ENCODE measurements at places on chromosomes 7 and 10. TPM values are rescaled to one million over a fixed set of nuclear protein-coding genes. Genes with fewer than 3 reads are reported as not detected.

GRCh38 chr10:117782276-117782675 lies 239.7 kb downstream of the EMX2 start:
- no peak for DNase-seq

GRCh38 chr7:90446137-90446899 lies 23.1 kb upstream of the PTTG1IP2 start:
- DNase-seq: no peak

GRCh38 chr7:70797109-70797514 lies 334.8 kb upstream of the GALNT17 start:
- no peak for DNase-seq

DNA sequence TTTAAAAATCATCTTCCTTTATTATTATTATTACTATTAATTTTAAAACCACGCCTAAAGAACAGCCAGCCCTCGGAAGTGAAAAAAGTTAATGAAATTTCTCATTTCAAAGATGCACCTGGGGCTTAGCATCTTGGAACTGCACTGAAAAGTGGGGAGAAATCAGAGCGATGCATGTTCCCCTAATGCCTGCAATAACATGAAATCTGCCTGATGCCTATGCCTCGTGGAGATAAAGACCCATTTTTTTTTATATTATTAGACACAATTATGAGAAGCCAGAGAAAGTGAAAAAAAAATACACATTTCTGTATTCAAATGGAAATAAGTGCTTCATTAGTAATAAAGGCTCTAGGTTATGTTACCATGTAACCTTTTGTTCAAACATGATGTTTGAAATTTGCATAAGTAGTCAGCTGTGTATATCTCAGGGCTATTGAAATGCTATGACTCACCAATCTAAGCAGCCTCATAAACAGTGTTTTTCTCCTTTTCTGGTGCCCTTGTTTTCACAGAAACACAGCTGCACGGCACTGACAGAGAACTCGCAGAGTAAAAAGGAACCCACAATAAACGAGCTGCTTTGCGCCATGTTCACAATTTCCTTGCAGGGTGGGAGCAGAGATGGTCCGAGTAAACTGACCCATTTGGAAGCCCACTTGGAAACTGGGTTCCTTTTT lies 175.8 kb upstream of the PRKCQ start:
- DNase-seq: no peak

DNA sequence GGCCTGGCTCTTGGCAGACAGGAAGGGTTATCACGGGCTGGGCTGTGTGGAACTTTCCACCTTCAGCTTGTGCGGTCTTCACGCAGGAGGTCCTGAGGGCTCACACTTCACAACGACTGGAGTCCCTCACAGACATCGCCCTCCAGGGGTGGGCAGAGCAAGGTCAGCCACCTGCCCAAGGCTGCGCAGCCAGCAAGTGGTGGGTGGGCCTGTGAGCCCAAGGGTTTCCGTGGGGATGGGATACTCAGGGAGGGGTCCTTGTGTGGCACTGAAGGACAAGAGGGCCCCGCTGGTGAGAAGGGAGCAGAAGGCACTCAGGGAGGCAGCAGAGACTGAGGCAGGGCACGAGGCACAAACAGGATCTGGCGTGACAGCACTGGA lies 22.0 kb downstream of the PDIA4 start:
- peak; percentile 47 for DNase-seq

GRCh38 chr10:6120691-6121090 lies 31.9 kb downstream of the RBM17 start:
- DNase-seq: no peak

GRCh38 chr10:24382045-24382444 lies 173.1 kb downstream of the KIAA1217 start:
- no peak for DNase-seq

DNA sequence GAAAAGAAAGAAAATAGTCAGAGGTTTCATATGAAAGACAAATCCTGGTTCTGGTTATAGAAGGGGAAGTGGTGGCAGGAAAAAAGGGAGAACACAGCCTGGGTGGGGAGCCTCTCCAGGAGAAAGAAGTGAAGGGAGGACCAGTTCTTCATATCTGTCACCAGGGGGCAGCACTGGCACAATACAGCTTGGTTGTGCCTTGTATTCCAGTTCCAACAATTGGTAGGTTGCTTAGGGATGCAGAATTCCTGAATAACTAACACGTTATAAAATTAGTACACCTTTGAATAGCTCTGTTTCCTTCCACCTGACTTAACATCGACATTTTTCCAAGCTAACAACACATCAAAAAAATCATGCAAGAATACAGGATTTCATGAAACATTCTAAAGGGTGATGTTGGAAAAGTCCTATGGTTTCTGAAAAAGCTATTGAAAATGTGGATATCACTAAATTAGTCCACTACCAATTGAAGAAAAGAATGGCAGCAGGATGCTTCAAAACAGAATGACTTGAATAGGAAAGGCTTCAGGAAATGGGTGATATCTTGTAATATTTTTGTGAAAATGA lies 52.9 kb downstream of the CYP26A1 start:
- DNase-seq: no peak

GRCh38 chr7:113440173-113440572 lies 321.8 kb upstream of the SMIM30 start:
- DNase-seq: no peak

DNA sequence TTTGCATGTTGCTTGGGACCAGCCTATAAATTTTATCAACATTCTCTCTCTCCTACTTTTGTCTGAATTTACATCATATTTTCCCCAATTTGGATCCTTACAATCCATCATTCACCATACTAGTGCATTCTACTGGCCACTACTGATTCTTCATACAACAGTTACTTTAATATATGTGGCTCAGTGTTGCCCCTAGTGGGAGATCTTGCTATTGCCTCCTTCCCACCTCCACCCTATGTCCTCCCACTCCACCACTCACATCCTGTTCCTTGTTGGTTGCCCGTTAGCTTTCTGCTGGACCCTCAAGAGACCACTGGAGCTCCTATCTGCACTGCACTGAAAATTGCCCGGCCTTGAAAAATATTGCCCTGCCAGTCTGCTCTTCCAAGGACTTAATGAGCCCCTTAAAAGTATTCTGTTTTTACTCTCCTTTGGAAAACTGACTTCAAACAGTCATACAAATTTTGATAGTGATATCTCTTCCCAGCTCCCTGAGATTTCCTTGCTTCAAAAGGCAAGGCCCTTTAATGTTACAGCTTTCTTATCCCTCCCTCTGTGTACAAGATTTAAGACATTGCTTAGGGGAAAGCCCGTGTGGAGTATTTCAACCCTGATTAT lies 243.2 kb upstream of the TMEM229A start:
- peak; percentile 68 for DNase-seq

DNA sequence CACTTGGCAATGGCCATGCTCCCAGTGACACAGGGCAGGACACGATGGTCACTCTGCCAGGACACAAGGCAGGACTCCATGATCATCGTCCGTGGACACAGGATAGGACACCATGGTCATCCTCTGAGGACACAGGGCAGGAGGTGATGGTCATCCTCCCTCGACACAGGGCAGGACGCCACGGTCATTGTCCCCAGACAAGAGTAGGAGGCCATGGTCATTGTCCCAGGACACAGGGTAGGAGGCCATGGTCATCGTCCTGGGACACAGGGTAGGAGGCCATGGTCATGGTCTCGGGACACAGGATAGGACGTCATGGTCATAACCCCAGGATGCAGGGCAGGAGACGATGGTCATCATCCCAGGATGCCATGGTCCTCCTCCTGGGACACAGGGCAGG lies 289.2 kb downstream of the TCERG1L start:
- DNase-seq: no peak

- DNase-seq: no peak
Measured at GRCh38 chr7:2800220-2800930, 43.7 kb downstream of the GNA12 start.

GRCh38 chr10:131450216-131450765 lies 138.8 kb upstream of the TCERG1L start:
- no peak for DNase-seq

DNA sequence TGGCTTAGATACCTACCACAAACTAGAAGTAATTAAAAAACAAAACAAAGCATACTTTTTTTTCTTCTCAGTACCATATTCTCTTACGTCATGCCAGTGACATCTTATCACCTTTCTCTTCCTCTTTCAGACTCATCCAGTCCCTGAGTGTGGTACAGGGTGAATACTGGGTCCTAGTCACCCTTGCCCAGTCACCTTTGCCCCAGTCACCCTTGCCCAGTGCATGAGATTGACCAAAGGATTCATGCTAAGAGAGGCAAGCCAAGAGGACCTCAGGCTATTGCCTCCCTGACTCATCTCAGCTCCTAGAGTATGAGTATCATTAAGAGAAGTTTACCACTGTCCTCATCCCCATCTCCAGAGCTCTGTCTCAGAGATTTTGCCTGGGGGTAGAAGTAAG lies 10.0 kb upstream of the TSPAN12 start:
- no peak for DNase-seq

- peak; percentile 23 for DNase-seq
Measured at GRCh38 chr10:131724891-131725580, 175.8 kb upstream of the PPP2R2D start.

GRCh38 chr10:36349445-36350078 lies 707.5 kb upstream of the FZD8 start:
- DNase-seq: no peak

DNA sequence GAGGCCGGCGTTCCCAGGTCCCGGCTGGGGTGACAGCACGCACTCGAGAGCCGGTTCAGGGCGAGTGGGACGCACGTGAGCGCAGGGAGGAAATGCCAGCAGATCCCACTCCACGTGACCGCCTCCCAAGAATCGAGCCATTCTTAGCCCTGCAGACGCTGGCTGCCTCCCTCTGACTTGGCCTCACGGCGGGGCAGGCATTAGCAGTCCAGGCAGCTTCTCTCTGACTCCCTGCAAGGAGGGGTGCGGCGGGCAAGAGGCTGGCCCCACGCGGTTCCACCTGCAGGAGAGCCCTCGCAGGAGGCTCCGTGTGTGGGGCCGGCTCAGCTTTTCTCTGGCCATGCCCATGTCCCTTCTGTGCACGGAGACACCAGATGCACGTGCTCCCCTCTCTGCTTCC lies 10.1 kb downstream of the GPR146 start:
- DNase-seq: no peak

DNA sequence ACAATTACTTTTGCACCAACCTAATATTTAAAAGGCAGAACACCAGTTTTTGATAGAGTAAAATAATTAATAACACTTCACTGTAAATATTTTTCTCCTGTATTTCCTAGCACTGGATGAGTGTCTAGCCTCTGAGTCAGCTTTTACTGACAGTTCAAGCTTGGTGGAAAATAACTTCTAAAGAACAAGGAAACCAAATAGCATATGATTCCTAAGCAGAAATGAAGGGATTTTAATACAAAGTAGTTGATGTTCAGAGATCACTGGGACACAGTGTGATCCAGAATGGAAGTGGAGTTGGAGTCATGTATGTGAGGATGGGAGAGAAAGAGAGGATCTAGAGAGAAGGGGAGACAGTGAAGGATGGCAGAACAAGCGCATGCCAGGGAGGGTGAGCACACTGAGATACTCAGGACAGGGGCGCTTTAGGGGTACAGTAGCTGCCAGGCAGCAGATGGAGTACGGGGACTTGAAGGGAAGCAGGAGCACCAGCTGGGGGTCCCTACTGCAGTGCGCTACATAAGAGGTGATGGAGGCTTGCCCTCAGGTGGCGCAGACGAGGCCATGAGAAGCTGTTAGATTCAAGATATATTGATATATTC lies 117.9 kb upstream of the KLF6 start:
- no peak for DNase-seq

DNA sequence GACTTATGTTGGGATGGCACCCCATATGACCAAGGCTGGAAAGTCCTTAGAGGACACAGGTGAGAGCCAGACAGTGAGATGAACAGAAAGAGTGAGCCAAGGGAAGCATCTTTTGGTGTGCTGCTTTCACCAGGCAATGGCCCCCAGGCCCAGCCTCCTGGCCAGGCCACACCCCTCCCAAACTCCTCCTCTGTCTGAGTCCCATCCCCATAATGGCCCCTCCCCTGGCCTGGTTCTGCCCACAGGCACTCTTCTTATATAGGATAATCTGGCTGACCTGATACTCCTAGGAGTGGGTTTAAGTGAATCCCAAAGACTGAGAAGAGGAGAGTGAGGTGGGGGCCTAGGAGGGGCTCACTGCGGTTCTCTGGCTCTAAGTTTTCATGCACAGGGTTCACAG lies 252.5 kb downstream of the RPS24 start:
- peak; percentile 64 for DNase-seq

DNA sequence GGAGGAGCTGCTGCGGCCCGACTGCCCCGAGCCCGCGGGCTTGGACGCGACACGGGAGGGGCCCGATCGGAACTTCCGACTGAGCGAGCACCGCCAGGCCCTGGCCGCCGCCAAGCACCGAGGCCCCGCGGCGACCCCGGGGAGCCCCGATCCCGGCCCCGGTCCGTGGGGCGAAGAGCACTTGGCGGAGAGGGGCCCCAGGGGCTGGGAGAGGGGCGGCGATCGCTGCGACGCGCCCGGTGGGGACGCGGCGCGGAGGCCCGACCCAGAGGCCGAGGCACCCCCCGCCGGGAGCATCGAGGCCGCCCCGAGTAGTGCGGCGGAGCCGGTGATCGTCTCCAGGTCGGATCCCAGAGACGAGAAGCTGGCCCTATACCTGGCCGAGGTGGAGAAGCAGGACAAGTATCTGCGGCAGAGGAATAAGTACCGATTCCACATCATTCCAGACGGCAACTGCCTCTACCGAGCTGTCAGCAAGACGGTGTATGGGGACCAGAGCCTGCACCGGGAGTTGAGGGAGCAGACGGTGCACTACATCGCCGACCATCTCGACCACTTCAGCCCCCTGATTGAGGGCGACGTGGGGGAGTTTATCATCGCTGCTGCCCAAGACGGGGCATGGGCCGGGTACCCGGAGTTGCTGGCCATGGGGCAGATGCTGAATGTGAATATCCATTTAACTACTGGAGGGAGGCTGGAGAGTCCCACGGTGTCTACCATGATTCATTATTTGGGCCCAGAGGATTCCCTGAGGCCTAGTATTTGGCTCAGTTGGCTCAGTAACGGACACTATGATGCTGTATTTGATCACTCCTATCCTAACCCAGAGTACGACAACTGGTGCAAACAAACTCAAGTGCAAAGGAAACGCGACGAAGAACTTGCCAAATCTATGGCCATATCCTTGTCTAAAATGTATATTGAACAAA lies 1.4 kb downstream of the OTUD1 start:
- DNase-seq: peak; percentile 35

Gene BTBD16
- not detected for total RNA-seq

Gene CALCR
- total RNA-seq: 0.44 TPM

Gene OLAH
- total RNA-seq: 0.31 TPM

Gene CC2D2B
- total RNA-seq: 0.72 TPM

Gene HTR7
- total RNA-seq: 20.2 TPM

Gene TMEM140
- not detected for total RNA-seq

Gene HOXA9
- total RNA-seq: not detected

Gene MYOZ1
- 1.5 TPM for total RNA-seq

Gene TBL2
- 24.9 TPM for total RNA-seq

Gene SPDYE6
- total RNA-seq: not detected

Gene COBL
- 52.3 TPM for total RNA-seq

Gene PCLO
- 2.8 TPM for total RNA-seq

Gene OPN1SW
- not detected for total RNA-seq

Gene CALHM3
- not detected for total RNA-seq
